ENCODE measurements at places on chromosomes 2 and 18.

GRCh38 chr18:76493213-76494161 is 1.6 kb downstream of the ZNF516 start:
- DNase-seq = no peak

DNA sequence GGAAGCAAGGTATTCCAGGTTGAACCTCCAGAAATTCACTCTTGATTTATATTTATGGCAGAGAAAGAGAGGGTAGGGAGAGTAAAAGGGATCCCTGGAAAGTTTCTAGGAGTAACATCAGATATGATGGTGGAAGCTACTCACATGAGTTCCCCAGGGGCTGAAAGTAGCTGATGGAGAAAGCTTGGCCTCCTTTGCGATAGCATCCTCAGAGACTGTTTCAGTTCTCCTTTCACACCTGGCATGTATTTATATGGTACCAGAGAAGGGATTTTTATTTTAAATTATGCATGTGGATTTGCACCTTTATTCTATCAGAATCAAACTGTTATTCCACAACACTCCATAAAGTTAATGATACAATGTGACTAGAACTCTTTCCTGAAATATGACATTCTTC is 126.3 kb upstream of the OSR1 start:
- DNase-seq = no peak

GRCh38 chr2:70454936-70455544 is 98.6 kb downstream of the TGFA start:
- DNase-seq = no peak

- no peak for DNase-seq
Measured at GRCh38 chr18:9557250-9557943, 57.0 kb downstream of the PPP4R1 start.

DNA sequence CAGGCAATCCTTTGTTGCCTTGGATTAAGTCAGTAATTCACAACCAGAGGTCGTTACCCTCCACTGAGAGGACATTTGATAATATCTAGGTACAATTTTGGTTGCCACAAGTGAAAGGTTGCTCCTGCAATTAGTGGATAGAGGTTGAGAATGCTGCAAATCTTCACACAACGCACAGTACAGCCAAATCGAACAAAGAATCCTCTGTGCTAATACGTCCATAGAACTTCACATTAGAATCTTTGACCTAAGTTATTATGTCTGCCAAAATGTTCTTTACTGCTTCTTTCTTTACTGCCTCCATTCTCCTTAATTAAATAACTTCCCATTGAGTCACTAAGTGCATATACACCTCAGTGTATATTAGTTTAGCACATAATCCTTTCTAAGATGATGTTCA is 879.5 kb downstream of the TRIB2 start:
- DNase-seq = no peak

DNA sequence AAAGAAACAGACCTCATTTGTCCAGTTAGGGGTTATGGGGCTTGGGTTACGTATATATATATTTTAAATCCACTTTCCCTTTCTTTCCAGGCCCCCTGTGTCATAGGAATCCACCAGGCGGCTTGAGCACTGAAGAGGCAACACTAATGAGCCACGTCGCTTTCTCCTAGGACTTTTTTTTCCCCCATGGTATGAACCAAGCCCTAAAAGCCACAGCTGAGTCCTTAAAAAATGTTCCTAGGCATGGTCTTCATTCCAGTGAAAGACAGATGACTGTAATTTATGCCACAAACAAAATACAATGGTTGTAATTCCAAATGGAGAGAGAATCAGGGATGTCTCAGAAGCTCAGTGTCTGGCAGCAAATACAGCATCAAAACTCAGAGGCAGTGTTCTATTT is 146.8 kb downstream of the EPHA4 start:
- DNase-seq = no peak

- no peak for DNase-seq
Measured at GRCh38 chr2:192183296-192183695, 11.4 kb downstream of the TMEFF2 start.

GRCh38 chr18:41745166-41746049 is 209.6 kb upstream of the PIK3C3 start:
- DNase-seq = no peak

DNA sequence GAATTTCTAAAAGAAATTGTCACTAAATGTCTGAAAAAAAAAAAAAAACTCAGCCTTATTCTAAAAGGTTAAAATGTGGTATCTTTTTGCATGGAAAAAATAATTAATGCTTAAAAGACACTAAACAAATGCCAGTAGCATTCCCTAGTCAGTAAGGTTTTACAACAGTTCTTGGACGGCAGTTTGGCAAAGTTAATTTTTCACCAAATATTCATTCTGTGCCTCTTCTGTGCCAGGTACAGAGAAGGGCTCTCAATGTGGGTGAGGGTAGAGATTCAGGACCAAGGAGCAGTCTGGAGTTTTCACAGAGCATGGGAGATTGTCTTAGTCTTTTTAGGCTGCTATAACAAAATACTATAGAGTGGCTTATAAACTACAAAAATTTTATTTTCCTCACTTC is 6.0 kb upstream of the CCDC93 start:
- no peak for DNase-seq
